ENCODE measurements at places on chromosomes 2 and 18.

DNA sequence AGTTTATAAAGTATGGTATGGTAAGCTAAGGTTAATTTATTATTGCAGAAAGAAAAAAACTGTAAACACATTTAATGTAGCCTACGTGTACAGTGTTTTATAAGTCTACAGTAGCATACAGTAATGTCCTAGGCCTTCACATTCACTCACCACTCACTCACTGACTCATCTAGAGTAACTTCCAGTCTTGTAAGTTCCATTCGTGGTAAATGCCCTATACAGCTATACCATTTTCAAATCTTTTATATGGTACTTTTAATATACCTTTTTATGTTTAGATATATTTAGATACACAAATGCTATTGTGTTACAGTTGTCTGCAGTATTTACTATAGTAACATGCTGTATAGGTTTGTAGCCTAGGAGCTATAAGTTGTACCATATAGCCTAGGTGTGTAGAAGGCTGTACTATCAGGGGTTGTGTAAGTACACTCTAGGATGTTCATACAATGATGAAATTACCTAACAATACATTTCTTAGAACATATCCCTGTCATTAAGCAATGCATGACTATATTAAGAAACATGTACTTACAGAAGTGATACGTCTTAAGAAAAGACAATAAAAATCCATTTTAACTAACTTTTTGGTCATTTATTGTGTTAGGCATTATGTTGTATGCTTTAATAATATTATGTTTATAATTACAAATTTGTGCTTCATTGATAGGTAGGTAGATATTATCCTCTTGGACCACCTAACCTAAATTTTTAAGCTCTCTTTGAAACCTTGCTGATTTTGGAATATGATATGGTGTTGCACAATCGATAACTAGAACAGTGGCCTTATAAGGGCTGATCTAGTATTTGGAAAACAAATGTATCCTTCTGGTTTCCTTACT lies 51.9 kb downstream of the VRK2 start:
- no peak for DNase-seq

GRCh38 chr18:21433436-21433835 lies 167.1 kb downstream of the ESCO1 start:
- DNase-seq, result no peak

DNA sequence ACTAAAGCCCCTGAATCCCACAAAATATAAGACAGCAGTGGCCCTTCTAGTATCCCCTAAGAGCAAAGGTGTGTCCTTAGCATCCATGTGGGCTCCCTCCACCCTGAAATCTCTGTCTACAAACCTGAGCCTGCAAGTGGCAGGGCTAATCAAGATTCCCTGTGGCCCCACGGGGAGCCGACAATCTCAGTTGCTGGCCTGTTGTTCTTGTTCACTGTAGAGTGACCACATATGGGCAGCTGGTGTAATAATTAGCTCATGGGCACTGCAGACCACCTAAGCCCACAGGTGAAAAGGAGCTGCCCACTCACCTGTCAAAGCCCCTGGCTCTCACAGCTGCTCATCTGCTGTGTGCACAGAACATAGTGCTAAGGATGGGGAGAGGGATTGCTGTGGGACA lies 102.3 kb downstream of the MRO start:
- no peak for DNase-seq

- no peak for DNase-seq
Observed at GRCh38 chr2:27135478-27135955, 1.1 kb upstream of the PREB start.

- DNase-seq, result no peak
Observed at GRCh38 chr2:143015656-143016055, 113.6 kb upstream of the ARHGAP15 start.

DNA sequence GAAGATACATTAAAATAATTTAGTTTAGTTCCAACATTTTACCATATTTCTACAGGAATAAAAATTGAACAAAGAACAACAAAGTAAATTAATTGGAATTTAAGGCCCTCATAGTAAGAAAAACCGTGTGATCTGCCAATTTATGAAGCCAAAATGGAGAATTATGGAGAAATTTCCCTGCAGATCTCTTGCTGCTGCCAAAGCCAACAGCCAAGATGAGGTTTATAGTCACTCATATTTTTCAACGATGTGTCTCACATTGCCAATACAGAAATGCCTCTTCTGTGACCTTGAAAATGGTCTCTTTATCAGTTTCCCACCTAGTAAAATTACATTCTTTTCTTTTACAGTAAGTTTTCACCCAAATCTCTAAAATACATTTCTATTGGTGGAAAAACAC lies 317.2 kb upstream of the FIGN start:
- DNase-seq, result no peak

DNA sequence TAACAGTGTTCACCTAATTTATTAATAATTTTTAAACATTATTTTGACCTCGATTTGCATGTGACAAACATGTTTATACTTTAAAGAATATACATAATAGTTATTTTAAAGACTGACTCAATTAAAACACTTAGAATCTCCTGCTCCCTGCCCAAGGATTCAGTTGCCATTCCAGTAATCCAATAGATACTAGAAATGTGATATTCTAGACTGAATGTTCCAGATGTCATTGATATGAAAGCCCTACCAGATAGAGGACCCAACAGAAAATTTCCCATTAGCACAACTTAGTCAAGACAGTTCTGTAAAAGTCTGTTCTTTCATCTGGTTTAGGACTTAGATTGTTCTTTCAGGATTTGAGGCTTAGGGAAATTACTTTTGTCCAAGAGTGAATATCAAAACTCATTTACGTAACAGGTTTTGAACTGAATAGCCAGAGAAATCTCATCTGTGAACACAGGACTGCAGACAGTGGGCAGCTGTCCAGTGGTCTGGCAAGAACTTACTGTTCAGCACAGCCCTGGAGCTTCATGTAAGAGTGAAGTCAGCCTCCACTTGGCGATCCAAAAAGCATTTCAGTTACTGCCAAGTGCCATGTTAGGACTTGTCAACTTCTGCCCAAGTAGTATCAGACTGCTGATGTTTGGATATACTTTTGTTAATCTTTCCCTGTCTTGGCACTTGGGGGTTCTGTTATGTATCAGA lies 77.5 kb downstream of the OSBPL6 start:
- no peak for DNase-seq

DNA sequence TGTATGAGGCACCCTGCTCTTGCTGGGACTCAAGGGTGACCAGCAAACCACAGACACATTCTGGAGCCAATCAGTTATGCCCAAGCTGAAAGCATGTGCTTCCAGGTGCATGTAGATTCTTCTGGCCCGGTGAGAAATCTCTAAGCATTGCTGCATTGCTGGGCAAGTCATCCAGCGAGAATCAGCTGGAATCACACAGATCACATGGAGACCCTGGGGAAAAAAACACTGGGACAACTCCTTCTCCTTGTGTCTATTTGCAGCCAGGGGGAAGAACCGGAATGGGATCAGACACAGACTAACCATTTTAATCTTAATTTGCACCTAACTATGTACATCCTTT lies 119.7 kb upstream of the KLF7 start:
- DNase-seq, result no peak

DNA sequence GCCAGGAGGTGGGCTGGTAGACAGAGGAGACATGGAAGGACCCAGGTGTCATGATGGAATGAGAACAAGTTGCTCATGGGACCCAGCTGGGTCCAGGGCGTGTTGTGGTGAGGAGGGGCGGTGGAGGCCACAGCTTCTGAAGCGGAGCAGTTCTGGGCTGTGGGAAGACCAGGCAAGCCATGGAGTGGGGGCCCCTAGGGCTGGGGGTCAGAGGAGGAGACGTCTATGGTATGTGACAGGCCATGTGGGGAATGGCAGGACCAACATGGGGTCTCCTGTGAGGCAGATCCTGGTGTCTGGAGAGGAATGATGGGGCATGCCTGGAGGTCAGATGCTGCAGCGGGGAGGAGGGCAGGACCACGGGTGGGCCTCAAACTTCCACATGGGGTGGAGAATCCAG lies 16.9 kb downstream of the MYO7B start:
- no peak for DNase-seq

DNA sequence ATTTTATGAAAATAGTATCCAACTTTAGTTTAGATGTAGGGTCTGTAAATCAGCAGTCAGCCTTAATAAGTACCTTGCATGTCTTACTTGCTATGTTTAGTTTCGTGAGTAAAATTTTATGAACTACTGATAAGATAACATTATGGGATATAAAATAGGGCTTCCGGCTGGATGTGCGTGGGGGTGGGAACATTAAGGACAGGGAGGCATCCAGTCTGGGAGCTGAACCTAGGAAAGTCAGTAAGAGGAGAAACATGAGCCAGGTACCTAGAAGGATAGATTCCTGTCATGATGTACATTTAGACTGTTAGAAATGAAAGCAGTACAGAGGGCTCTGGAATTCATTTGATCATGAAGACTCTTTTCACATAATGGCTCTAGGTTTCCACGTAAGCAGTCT lies 12.7 kb upstream of the KCNJ13 start:
- no peak for DNase-seq

- no peak for DNase-seq
Observed at GRCh38 chr2:167128130-167128529, 239.8 kb downstream of the XIRP2 start.

DNA sequence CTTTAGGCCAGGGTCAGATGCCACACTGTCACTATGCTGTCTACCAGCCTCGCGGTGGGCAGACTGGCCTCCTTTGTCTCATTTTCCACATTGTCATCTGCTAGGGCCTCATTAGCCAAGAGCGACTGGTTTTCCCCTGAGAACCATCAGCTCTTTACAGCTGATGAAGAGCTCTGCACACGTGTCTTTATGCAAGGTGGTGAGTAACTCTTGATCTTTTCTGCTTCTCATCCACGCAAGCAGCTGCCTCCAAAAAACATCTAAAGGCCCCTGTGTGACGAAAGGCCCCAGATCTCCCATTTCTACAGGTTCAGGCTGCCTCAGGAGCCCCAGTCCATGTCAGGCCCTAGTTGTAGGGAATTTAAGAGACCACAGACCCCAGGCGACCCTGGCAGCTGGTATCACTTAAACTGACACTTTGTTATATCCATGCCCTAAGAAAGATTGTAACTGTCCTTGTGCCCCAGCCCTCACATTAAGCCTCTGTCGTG lies 52.9 kb downstream of the DPYSL5 start:
- no peak for DNase-seq

DNA sequence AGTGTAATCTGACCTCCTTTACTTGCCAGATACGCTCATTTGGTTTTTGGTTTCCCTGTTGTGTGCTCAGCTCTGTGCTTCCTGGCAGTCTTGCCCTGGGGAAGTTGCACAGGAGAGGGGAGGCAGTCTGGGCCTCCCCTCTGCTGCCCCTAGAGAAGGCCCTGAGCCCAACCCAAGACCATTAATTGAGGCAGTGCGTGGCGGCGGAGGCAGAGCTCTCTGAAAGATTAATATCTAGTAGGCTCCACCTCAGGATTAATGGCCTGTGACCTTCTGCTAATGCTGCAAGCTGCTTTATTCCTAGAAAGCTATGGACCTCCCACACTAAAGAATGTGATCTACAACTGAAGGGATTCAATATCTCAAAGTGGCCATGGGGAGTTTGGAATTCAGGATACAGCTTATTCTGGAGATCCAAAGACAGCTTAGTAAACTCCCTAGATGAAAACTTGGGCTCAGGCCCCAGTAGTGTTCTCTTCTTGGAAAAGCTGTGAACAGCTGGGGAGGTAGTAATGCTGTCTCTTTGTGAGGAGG lies 41.4 kb upstream of the MAPRE2 start:
- DNase-seq, result no peak

- DNase-seq, result no peak
Observed at GRCh38 chr18:25825979-25826776, 264.2 kb downstream of the SS18 start.

- no peak for DNase-seq
Observed at GRCh38 chr2:84055816-84056215, 403.3 kb downstream of the SUCLG1 start.

DNA sequence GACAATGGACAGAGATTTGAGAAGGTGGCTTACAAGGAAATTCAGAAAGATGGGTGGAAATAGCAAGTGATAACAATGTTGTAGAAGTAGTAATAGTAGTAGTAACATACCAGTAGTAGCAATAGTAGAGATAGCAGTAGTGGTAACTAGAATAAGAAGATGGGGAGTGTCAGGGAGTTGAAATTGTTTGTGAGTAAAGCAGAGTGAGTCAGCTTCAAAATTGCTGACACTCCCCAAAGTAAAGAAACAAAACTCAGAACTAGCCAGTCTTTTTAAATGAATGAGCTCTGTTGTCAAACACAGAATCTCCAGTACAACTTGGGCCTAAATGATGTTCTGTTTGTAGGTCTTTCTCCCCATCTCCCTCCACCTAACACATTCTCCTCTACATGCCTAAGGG lies 1040.9 kb downstream of the CBLN2 start:
- no peak for DNase-seq

DNA sequence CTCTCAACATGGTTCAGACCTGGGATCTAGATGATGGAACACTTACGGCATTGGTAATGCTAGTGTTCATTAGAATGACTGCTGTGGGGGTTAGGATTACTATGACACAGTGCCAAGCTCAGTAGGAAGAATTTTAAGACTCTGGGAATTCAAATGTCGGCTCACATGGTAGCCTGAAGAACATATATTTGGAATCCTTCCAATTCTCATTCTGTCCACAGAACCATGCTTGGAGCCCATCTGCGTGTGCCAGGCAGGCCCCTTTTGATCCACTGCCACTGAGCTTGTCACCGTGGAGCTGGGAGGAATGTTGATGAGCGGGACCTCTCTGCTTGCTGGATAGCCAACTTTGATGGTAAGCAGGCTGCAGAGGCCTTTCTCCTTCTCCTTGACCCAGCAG lies 322.0 kb upstream of the SOX11 start:
- no peak for DNase-seq

DNA sequence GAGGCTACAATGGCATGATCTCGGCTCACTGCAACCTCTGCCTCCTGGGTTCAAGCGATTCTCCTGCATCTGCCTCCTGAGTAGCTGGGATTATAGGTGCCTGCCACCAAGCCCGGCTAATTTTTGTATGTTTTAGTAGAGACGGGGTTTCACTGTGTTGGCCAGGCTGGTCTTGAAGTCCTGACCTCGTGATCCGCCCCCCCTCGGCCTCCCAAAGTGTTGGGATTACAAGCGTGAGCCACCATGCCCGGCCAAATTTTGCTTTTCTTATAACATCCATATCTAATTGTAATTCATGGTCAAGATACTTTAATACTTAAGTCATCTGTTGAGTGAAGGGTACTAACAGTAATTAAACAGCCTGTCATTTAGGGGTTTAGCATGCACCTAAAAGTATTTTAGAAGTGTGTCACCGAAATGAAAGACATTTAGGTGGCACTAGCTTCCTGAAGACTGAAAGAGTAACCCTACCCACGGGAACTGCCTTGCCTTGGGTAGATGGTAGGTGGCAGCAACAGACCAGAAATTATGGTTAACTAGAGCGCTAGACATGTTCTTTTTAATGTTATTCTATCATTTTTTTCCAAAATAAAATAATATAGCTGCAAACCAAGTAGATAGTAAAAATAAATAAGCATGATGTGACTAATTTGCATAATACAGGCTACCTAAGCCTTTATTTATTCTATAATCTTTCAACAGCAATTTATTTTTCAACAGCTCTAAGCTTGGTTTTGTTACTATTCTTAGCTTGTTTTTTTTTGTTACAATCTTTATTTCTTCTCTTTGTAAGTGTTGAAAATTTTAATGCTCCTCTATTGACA lies 8.6 kb upstream of the ACYP2 start:
- no peak for DNase-seq

All from stimulated activated CD4-positive, alpha-beta T cell treated with anti-CD3 and anti-CD28 coated beads, Interleukin-12 subunit alpha, Interleukin-12 subunit beta, amount 100 ng/mL, for 24 hours (primary cell).